ENCODE measurements at places on chromosomes 6 and 20. TPM values are rescaled to one million over a fixed set of nuclear protein-coding genes. Genes with fewer than 3 reads are reported as not detected.

The STX16 gene
- total RNA-seq, result 71.6 TPM

GRCh38 chr6:63573899-63574553 lies 1.7 kb downstream of the LOC128125822 start:
- DNase-seq, result no peak

The GNRH2 gene
- 6.0 TPM for total RNA-seq

DNA sequence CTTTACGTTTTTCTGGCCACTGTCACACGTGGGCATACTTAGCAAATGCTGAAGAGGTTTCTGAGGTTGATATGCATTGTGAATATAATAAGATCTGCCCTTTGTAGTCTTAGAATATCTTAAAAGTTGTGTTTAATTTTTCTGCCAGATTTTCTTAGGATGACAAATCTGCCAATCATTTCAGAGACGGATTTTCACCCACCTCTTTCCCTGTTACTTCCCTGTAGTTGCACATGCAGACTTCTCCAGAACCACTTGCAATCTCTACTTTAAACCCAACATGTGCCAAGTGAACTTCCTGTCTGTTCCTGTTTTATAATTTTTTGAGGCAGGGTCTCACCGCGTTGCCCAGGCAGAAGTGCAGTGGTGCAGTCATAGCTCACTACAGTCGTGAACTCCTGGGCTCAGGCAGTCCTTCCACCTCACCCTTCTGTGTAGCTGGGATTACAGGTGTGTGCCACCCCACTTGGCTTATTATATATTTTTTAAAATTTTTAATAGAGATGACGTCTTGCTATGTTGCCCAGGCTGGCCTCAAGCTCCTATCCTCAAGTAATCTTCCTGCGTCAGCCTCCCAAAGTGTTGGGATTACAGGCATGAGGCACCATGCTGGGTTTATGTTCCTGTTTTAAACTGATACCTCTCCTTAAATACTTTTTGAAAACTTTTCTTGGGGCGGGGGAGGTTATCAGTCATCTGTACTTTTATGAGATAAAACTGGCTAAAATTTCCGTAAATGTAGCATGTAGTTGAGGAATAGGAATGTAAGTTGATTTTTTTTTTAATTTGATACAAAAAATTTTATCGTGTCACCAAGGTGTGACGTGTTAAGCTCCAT lies 2.7 kb downstream of the IGF2R start:
- no peak for DNase-seq

- no peak for DNase-seq
Observed at GRCh38 chr20:53592992-53593465, 610 bp downstream of the ZNF217 start.

The PGC gene
- not detected for total RNA-seq

DNA sequence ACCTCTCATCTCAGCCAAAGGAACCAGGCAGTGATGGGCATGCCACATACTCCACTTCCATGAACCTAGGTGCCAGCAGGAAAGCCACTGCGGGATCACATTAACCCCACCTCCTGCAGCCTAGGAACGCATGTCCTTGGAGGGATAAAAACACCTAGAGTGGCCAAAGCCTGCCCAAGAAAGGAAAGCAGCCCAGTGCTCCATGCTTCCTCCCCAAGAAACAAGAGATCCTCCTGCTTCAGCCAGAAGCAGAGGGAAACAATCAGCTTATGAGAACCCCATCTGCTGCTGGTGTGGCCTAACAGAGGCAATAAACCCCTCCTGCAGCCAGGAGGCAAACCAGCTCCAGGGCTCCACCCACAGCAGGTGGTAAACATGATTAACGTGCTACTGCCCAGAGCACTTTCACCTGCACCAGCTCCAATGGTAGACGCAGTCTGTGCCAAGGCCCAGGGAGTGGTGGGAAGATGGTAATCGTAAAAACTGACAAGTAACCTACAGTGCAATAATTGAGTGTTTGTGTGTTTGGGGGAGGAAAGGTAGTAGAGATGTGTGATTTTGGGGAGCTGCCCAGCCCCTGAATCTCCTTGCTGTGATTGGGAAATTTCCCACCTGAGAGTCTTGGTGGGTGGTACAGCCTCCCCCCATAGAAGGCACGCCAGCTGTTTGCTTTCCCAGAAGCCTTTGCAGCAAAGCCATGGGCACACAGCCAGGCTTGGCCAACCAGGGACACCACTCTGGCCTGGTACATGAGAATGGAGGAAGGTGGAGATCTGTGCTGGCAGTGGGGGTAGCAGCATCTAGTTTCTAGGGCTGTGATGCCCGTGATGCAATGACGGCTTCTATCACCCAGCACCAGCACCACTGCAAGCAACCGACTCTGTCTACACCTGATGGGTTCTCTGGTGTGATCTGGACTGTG lies 50.6 kb upstream of the TBC1D7 start:
- no peak for DNase-seq

The SDCBP2 gene
- total RNA-seq, result 21.2 TPM

The BMP6 gene
- total RNA-seq, result 1.9 TPM

GRCh38 chr6:34063651-34064050 lies 82.2 kb downstream of the GRM4 start:
- no peak for DNase-seq

GRCh38 chr6:133432021-133432989 lies 191.1 kb downstream of the EYA4 start:
- DNase-seq, result no peak

GRCh38 chr6:73152556-73152955 lies 72.7 kb downstream of the KHDC1L start:
- no peak for DNase-seq

DNA sequence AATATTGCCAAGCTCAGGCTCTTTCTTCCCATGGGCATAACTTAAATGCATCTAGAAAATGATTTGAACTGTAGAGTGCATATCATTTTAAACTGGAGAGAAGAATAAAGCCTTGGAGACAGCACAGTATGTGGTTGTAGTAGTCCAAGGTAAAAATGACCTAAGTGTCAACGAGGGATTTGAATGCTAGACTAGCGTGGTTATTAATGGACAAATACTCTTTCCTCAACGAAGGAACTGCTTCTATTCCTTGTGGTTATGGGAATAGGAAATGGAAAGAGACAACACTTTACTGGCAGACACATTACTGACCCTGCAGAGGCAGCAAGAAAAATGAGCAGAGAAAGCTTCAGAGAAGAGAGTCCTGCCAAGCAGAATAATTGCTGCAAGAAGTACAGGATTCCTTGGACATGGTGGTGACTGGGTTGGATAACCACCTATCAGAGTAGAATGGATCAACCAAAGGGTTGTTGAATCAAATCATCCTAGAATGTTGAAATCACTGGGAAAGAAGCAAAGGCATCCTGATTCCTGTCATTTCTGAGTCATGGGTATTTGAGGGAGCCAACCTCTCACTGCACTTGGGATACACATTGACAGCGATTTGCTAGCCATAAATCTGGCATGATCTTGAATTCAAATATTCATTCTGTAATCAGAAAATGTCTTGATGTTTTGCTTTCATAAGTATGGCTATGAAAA lies 258.1 kb upstream of the EPHA7 start:
- no peak for DNase-seq

The TINAG gene
- total RNA-seq, result 0.39 TPM

- no peak for DNase-seq
Observed at GRCh38 chr20:13936781-13937576, 53.4 kb downstream of the SEL1L2 start.

The SEMG1 gene
- not detected for total RNA-seq

GRCh38 chr6:15248451-15249370 lies 2.8 kb downstream of the JARID2 start:
- DNase-seq, result peak; percentile 98

GRCh38 chr6:14802514-14803160 lies 443.2 kb upstream of the JARID2 start:
- DNase-seq, result no peak

The IP6K3 gene
- 3.4 TPM for total RNA-seq

DNA sequence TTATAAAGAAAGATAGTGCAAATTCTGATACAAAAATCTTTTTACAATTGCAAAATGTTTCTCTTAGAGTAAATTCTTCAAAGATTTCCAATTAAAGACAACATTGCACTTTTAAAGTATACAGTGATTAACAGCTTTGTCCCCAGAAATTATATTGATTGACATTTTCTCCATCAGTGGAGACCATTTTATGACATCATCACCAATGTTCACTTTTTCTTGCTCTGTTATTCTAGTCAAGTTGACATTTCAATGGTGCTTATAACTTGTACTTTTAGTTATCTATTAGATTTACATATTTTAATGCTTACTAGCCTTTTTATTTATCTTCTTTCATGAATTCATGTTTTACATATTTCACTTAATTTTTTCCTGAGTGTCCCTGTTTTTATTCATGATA lies 524.8 kb downstream of the HAO1 start:
- no peak for DNase-seq

GRCh38 chr6:168355716-168356522 lies 36.3 kb upstream of the DACT2 start:
- DNase-seq, result peak; percentile 49

- DNase-seq, result no peak
Observed at GRCh38 chr6:9620263-9620662, 794.6 kb downstream of the TFAP2A start.

The PRPH2 gene
- 2.9 TPM for total RNA-seq

- no peak for DNase-seq
Observed at GRCh38 chr6:156982168-156982567, 205.0 kb downstream of the ARID1B start.

- no peak for DNase-seq
Observed at GRCh38 chr20:38569747-38570525, 11.1 kb upstream of the ADIG start.

DNA sequence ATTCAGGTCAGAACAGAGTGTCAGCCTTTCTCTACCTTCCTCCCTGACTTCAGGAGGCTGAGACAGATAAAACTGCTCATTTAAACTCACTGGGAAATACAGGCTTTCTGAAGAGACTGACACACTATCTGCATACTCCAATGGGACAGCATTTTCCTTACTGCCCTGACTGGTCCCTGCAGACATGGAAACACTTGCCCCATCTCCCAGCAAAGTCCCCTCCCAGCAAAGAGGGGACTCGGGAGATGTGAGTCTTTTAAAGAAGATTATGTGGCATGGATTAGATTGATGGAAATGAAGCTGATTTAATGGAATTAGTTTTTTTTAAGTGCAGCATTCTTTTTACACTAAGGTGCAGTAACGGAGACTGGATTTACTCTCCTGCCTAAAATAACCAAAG lies 90.8 kb downstream of the CFAP61 start:
- DNase-seq, result no peak

The BPIFA1 gene
- not detected for total RNA-seq

The RHAG gene
- total RNA-seq, result not detected

- DNase-seq, result no peak
Observed at GRCh38 chr6:34834789-34835518, 43.1 kb downstream of the BLTP3A start.

The FRK gene
- total RNA-seq, result 1.6 TPM

DNA sequence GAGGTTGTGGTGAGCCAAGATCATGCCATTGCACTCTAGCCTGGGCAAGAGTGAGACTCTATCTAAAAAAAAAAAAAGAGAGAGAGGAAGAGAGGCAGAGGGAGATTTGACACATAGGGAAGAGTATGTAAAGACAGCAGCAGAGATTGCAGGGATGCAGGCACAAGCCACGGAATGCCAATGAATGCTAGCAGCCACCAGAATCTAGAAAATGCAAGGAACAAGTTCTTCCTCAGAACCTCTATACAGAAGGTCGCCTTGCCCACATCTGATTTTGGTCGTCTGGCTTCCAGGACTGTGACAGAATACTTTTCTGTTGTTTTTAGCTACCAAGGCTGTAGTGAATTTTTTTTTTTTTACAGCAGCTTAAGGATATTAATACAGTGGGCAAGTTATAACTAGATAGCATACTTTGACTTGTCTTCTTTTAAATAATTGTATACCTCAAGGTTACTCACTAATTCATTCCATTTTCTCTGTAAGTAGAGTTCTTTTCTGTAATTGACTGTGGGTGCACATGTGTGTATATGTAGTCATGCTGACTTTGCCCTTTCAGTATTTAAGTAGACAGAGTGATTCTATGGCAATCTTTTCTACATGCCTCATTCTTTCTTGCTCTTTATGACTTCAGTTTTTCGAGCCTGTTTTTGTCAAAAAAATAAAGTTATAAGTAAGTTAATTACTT lies 402.2 kb downstream of the GJA1 start:
- no peak for DNase-seq

DNA sequence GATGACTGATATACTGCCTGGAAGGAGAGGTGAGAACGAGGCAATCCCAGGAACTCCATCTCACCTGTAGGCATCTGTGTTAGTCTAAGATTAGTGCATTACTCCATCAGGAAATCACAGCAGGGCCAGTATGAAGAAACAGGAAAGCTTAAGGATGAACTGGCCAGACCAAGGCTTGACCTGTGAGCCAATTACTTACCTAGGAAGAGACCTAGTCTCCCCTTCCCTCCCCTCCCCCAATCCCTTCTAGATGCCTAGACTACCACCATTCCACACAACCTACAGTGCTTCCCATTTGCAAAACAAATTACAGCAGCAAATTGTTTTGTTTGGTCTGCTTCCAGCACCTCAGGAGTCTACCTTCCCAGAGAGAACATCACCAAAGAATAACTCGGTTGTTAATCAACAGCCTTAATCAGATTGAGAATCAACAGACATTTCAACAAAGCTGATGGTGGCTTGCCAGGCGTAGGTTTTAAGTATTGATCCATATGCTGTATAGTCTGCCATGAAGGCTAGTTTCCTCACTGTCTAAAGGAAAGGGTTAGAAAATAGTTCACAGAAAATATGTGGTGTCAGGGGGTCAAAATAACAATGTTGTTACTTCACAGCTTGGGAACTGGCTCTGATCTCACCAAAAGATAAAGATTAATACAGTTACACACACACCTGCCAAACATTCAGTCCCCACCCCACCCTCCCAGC lies 10.1 kb downstream of the PKHD1 start:
- DNase-seq, result no peak

GRCh38 chr20:37406010-37406998 lies 60.4 kb downstream of the SRC start:
- DNase-seq, result peak; percentile 49

DNA sequence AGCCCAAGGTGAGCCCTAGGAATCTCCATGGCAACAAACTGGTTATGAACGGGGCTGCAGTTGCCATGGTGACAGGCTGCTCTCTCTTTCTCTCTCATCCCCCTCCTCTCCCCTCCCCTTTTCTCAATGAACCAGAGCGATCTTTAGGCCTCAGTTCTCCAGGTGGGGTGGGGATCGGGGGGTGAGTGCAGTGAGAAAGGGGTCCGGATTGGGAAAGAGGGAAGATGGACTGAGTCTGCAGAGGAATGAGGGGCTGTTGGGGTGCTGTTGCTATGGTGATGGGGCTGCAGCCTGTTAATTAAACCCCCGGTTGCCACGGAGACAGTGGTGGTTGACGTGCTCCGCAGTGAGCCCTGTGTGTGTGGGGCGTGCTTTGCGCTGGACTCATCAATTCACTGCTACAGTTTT lies 3.6 kb upstream of the SLC12A5 start:
- DNase-seq, result no peak

DNA sequence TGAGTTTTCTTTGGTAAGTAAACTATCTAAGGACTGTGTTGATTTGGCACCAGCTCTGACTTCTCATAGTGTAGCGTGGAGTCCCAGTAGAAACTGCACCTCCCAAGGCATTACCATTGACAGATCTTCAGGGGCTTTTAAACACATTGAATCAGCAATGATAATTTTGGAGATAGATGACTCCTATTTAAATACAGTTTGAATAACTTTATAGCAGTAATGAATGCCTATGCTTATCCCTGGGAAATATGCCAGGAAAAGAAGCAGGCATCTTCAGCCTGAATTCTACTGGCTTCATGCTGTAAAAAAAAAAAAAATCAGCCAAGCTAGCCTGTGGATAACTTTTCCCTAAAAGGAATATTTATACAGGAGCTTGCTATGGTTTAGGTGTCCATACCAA lies 895.9 kb downstream of the EYS start:
- no peak for DNase-seq

GRCh38 chr6:160426136-160426535 lies 78.0 kb downstream of the SLC22A3 start:
- DNase-seq, result no peak

The GCNT2 gene
- total RNA-seq, result 2.9 TPM

Measured in dorsolateral prefrontal cortex (tissue), 122 donors.